ENCODE measurements at places on chromosomes 2 and 18.

GRCh38 chr2:7777668-7778067 is 860.5 kb downstream of the RNF144A start:
- DNase-seq: no peak

- no peak for DNase-seq
Observed at GRCh38 chr2:79670198-79670597, 157.3 kb downstream of the CTNNA2 start.

DNA sequence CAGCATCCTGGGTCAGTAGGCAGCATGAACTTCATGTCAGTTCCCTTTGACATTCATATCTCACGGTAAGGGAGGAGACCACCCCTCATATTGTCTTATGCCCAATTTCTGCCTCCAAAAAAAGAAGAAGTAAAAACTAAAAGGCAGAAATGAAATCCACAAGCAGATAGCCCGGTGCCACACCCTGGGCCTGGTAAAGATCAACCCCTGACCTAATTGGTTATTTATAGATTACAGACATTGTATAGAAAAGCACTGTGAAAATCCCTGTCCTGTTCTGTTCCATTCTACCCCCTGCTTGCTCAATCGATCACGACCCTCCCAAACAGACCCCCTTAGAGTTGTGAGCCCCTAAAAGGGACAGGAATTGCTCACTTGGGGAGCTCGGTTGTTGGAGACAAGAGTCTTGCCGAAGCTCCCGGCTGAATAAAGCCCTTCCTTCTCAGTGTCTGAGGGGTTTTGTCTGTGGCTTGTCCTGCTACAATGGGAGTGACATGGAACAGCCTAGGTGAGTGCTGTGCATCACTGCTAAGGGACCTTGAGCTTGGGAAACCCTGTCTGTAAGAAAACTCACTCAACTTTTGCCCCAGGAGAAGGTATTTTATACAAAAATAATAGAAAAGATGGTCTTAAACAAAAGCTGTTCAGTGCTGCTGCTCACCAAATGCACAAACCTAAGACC is 11.1 kb downstream of the NDUFV2 start:
- no peak for DNase-seq

DNA sequence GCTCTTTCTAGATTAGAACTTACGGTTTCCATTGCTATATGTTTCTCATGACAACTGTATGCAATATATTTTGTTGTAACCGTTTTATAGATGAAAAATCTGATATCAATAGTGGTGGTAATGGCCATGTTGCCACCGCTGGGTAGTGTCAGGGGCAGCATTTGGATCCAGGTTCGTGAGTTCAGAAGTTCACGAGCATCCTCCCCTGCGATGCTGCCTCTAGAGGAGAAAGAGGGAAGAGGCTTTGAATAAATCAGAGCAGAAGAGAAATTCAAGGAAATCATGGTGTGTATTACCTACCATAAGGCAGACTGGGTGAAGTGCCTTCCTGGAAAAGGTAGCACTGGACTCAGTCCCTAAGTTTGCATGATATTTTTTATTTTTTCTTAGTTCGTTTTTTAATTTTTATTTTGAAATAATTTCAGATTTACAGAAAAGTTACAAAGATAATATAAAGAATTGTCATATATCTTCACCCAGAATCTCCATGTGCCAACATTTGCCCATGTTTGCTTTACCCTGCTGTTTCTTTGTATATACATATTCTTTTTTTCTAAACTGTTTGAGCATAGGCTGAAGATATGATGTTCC is 3.3 kb upstream of the ZBTB7C start:
- peak; percentile 40 for DNase-seq

- no peak for DNase-seq
Observed at GRCh38 chr2:224308272-224308911, 93.5 kb downstream of the FAM124B start.

DNA sequence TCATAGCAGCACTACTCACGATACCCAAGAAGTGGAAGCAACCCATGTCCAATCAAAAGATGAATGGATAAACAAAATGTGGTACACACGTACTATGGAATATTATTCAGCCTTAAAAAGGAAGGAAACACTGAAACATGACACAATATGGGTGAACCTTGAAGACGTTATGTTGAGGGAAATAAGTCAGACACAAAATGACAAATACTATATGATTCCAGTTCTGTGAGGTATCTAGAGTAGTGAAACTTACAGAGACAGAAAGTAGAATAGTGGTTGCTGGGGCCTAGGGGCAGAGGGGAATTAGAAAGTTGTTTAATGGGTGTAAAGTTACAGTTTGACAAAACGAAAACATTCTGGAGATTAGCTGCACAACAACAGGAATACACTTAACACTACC is 24.7 kb downstream of the TLK1 start:
- DNase-seq: no peak

DNA sequence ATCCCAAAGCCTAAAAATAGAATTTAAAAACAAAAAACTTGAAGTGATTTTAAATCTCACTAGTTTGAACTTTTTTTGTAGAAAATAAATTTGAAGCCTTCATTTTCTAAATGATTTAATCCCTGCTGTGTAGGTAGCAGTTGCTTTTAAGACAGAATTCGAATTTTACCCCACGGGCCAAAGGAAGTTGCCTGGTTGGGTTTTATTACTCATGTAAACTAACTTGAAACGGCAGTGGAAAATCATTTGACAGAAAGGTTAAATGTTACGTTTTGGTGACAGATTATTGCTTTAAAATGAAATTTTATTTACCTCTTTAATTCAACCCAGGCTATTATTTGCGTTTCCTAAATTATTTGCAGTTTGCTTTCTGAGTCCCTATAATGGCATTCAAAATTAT is 2.0 kb downstream of the MAPRE2 start:
- DNase-seq: no peak

- DNase-seq: no peak
Observed at GRCh38 chr2:71896385-71897136, 251.1 kb downstream of the CYP26B1 start.
